ENCODE measurements at places on chromosomes 3 and 15.
A peak's percentile ranks its signal among the peaks of the same experiment; 100 is the strongest.

- DNase-seq, result no peak
Measured at GRCh38 chr3:37443363-37444035, 269.1 kb upstream of the LRRFIP2 start.

DNA sequence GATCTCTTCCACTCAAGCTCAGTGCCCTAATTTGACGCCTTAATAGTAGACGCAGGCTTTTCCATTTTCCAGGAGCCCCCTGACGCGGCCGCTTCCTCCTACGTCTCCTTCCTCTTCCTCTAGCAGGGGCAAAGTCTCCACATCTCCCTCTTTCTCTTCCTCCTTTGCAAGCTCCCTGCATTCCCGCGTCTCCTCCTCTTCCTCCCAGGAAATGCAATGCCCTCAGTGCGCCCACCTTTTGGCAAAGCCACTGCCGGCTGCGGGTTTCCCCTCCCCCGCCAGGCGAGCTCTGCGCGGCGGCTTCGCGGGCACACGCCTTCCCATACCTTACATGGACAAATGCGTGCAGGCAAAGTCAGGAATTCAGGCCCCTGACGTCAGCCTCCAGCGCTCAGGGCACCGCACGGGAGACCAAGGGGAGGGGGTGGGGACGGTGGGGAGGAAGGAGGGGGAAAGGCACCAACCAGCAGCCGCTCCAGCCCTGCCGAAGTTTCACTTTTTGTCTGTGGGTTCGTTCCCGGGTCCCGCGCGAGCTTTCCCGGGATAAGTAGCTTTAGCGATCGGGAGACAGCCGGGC, 432 bp upstream of the LPP start:
- peak; percentile 77 for DNase-seq

DNA sequence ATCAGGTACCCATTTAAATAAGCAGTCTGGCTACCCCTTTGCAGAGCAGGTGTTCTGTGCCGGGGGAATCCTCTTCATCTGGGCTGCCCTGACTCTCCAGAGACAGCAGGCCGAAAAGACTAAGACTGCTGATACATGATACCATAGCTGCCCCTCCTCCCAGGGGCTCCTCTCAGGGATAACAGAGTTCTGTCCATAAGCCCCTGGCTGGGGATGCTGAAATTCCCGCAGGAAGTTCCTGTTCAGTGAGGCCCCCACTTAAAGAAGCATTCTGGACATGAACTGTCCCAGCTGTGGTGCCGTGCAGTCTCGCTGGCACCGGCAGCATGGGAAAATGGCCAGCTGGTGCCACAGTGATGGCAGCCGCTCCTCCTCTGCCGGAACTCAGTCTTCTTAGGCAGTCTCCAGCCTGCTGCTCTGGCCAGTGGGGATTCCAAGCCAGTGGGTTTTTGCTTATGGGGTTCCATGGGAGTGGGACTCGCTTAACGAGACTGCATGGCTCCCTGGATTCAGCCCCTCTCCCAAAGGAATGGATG, 1026.2 kb downstream of the NAALADL2 start:
- no peak for DNase-seq

GRCh38 chr15:101689901-101690300, 34.4 kb downstream of the TARS3 start:
- no peak for DNase-seq
